ENCODE measurements at places on chromosomes 7 and 10. TPM values are rescaled to one million over a fixed set of nuclear protein-coding genes. Genes with fewer than 3 reads are reported as not detected.

MOGAT3 gene
- 0.82 TPM for total RNA-seq

LRRD1 gene
- not detected for total RNA-seq

- no peaks in the 10 kb centered on the region for H3K36me3 ChIP-seq
- no peaks in the 10 kb centered on the region for H3K27me3 ChIP-seq
- no peak overlapping the region for H3K4me3 ChIP-seq
Observed at GRCh38 chr7:111051832-111052231, 39.1 kb upstream of the LRRN3 start.

DNA sequence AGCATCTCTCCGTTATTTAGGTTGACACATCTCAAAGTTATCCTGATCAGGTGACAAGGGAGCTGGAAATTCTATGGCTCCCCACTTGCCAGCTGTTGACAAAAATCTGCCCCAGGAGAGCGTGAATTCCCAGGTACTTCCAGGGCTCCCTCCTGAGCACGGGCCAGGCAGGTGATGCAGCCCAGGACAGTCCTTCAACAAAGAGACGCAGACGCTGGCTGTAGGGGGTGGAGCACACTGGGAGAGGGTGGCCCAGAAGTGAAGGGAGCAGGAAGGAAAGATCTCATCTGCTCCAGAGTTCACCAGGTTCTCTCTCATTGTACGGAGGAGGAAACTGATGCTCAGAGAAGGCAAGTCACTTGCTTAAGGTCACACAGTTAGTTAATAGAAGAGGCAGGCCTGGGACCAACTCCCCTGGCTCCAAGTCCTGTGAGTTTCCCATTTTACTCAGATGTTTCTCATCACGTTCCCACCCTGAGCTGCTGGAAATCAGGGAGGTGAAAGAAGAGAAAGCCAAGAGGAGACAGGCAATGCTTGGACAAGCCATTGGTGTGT lies 41.0 kb upstream of the CHST3 start:
- H3K36me3 ChIP-seq, result no peaks in the 10 kb centered on the region
- H3K27me3 ChIP-seq, result no peaks in the 10 kb centered on the region
- no peaks in the 10 kb centered on the region for H3K4me1 ChIP-seq
- H3K27ac ChIP-seq, result no peak overlapping the region
- H3K4me3 ChIP-seq, result no peak overlapping the region

CD36 gene
- total RNA-seq, result 0.60 TPM

DNA sequence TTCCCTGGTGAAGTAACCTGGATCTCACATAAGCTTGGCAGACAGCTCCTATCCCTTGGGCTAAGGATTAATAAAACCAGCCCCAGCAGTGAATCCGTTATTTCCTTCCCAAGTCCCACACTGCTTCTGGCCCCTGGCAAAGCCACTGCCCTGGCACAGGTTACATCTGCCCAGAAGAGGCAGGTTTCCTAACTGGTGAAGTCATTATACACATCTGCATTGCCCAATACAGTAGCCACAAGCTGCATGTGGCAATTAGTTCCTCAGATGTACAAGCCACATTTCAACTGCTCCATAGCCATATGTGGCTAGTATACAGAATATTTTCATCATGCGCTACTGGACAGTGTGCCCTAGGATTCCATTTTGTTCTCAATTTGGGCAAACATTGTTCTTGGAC lies 273.0 kb downstream of the GRM8 start:
- H3K36me3 ChIP-seq, result no peaks in the 10 kb centered on the region
- no peak overlapping the region for H3K4me3 ChIP-seq

AMZ1 gene
- total RNA-seq, result 1.4 TPM

DNA sequence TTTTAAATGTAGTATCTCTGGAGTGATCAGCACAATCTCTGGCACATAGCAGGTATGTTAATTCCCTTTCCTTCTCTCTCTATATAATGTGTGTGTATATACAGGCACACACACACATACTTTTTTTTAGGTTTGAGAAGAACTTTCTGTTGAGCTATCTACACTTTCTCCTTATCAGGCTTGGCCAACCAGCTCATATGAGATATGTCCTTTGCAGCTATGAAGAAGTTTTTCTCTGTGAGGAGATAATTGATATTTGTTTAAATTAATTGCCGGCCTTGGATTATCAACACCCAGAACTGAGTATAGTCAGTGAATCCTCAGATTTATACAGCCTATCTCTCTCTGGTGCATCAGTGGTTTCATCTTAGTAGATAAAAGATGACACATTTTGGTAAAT lies 2.3 kb upstream of the MCU start:
- no peaks in the 10 kb centered on the region for H3K27me3 ChIP-seq
- no peak overlapping the region for H3K4me3 ChIP-seq
- no peaks in the 10 kb centered on the region for H3K4me1 ChIP-seq
- no peak overlapping the region for H3K27ac ChIP-seq

TRDMT1 gene
- total RNA-seq, result 21.4 TPM

- H3K4me1 ChIP-seq, result 0 out of 2 replicates have a peak, but pooled peaks cover 2% of the 10 kb centered on the region
- no peaks in the 10 kb centered on the region for H3K27me3 ChIP-seq
- no peak overlapping the region for H3K4me3 ChIP-seq
- no peak overlapping the region for H3K27ac ChIP-seq
- no peak for DNase-seq
Observed at GRCh38 chr10:61554925-61555324, 101.7 kb upstream of the TMEM26 start.

DNA sequence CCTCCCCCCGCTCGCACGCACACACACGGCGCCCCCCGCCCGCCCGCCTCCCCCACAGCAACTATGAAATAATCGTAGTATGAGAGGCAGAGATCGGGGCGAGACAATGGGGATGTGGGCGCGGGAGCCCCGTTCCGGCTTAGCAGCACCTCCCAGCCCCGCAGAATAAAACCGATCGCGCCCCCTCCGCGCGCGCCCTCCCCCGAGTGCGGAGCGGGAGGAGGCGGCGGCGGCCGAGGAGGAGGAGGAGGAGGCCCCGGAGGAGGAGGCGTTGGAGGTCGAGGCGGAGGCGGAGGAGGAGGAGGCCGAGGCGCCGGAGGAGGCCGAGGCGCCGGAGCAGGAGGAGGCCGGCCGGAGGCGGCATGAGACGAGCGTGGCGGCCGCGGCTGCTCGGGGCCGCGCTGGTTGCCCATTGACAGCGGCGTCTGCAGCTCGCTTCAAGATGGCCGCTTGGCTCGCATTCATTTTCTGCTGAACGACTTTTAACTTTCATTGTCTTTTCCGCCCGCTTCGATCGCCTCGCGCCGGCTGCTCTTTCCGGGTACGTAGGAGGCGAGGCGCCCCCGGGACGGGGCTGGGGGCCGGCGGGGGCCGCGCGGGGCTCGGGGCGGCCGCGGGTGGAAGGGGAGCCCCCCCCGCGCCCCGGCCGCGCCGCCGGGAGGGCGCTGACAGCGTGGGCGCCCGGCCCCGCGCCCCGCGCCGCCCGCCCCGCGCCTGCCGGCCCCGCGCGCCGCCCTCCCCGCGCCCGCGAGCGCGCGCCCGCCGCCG lies 441 bp downstream of the BMI1 start:
- peak; percentile 82 for DNase-seq
- H3K27me3 ChIP-seq, result peaks cover 73% of the 10 kb centered on the region
- H3K36me3 ChIP-seq, result no peaks in the 10 kb centered on the region
- peak overlapping the region; percentile 63 for H3K4me3 ChIP-seq
- H3K27ac ChIP-seq, result no peak overlapping the region

- H3K4me3 ChIP-seq, result no peak overlapping the region
- H3K4me1 ChIP-seq, result no peaks in the 10 kb centered on the region
- 0 out of 2 replicates have a peak, but pooled peaks cover 2% of the 10 kb centered on the region for H3K36me3 ChIP-seq
Observed at GRCh38 chr10:53598914-53599313, 826.3 kb upstream of the MBL2 start.

PAX4 gene
- not detected for total RNA-seq

DNA sequence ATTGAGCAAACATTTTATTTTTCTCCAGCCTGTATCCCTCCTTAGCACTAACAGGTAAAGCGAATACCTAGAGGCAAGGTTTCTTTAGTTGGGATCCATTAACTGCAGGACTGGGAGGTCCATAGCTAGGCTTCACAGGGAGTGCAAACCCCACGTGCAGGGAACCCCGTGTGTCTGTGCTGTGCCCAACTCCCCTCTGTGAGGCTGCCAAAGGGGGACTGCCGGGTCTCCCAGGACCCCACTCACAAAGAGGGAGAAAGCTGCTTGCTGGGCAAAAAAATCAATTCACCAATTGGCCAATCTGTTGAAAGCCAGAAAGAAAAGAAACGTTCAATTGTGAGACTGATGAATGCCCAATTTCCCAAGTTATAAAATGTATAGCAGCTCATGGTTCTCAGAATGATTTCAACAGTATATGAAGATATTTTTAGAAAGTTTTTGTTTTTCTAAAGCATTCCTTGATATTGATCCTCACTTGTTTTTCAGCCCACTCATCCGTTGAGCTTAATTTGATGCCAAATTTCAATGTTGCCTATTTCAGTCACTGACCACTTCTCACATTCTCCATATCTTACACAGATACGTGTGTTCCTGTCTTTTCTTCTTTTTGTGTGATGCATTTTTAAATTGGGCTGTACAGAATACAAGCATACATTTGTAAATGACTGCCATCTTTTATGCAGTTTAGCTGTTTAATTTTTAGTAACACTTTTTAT lies 202.7 kb upstream of the PRSS58 start:
- no peaks in the 10 kb centered on the region for H3K36me3 ChIP-seq
- H3K4me1 ChIP-seq, result no peaks in the 10 kb centered on the region
- no peak overlapping the region for H3K4me3 ChIP-seq
- no peaks in the 10 kb centered on the region for H3K27me3 ChIP-seq

DNA sequence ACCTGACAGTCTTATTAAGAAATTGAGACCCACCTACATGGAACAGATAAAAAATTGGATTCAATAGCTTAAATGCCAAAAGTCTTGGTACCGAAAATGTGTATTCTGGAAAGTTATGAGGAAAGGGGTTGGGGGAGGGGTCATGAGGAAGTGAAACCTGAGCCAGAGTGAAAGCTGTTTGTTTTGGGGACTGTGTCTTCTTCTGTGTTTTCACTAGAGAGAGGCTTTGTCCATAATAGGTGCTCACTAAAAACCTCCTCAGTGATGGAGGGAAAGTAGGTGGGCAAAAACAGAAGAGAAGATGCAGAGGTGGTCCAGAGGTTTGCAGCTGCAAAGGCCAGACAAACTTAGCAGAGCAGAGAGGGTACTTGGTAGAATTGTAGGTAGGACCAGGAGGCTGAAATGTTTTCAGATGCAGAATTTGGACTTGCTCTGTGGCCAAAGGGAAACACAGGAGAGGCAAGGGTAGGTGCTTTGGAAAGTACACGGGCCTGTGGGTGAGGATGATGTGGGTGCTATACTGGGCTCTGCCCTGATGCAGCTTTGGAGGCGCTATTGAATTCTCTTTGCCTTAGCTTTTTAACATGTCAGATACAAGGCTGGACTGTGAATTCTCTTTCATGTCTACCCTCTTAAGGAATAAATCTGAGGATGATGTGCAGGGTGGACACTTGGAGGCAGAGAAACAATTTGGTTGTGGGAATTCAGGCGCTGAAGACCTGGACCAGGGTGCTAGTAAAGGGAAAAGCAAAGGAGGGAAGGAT lies 254.6 kb downstream of the PTEN start:
- no peaks in the 10 kb centered on the region for H3K4me1 ChIP-seq
- H3K27ac ChIP-seq, result no peak overlapping the region
- no peaks in the 10 kb centered on the region for H3K27me3 ChIP-seq
- DNase-seq, result no peak

- no peak overlapping the region for H3K4me3 ChIP-seq
- H3K36me3 ChIP-seq, result no peaks in the 10 kb centered on the region
- peaks cover 13% of the 10 kb centered on the region for H3K4me1 ChIP-seq
Observed at GRCh38 chr10:72243822-72244437, 27.9 kb upstream of the ASCC1 start.

DNA sequence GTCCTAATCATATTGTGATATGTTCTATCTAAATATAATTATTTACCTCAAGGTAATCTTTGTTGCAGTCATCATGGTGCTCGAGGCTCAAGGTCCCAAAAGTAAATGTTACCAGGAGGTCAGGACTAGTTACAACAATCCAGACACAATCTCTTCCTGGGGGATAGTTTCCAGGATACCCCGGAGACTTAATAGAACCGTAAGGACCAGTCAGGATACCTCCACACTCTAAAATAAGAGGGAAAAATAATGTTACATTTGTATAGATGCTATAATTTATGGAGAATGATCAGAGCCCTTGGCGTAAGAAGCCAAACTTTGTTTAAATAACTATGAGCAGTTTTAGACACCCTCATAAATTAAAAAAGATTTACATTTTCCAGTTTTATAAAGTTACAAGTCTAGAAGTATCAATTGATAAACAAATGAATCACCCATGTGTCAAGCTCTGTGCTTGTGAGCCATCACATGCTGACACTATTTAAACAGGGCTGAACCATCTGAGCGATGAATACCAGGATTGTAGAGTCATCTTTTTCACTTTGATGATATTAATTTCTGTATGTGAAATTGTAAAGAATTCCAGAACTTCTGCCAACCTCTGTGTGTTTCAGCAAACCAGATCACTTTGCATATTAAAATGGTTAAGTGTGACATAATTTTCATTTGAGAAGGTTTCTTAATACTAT lies 41.3 kb downstream of the CUBN start:
- no peaks in the 10 kb centered on the region for H3K4me1 ChIP-seq
- DNase-seq, result no peak
- no peaks in the 10 kb centered on the region for H3K27me3 ChIP-seq
- no peak overlapping the region for H3K27ac ChIP-seq
- H3K36me3 ChIP-seq, result no peaks in the 10 kb centered on the region
- H3K4me3 ChIP-seq, result no peak overlapping the region

DNA sequence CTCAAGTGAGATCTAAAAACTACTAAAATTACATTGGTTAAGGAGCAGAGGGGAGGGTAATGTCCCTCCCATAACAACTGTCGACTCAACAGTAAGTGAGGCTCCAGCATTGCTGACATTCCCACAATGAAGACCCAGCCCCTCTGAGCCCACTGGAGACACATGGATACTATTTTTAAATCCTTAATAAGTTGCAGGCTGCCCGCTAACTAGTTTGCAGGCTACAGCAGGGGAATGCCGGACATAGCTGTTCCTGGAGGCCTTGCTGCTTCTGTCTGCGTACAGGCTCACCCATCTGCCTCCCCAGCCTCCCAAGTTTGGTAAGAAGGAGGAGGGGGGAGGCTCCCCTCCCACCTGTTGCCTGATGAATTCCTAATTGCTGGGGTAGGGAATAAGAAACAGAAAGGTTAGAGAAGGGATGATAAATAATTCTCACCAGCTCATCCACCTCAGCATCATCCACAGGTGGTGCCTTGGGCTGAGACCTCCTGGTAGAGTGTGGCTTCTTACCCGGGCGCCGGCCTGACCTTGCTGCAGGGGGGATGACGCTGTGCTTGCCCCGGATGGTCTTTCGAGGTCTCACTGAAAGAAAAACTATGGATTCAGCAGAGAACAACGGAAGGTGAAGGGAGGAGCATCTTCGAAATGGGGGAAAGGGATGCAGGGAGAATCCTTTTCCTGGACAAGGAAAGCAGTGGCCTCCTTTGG lies 10.1 kb downstream of the FZD9 start:
- H3K4me1 ChIP-seq, result no peaks in the 10 kb centered on the region
- peaks cover 67% of the 10 kb centered on the region for H3K36me3 ChIP-seq
- H3K27ac ChIP-seq, result no peak overlapping the region
- no peak for DNase-seq
- H3K4me3 ChIP-seq, result no peak overlapping the region

DPCD gene
- total RNA-seq, result 18.8 TPM

EPDR1 gene
- 6.4 TPM for total RNA-seq
